ENCODE measurements at places on chromosomes 11 and 22. TPM values are rescaled to one million over a fixed set of nuclear protein-coding genes. Genes with fewer than 3 reads are reported as not detected.

- DNase-seq, result no peak
Measured at GRCh38 chr11:87501388-87501787, 463.7 kb downstream of the TMEM135 start.

The GRAP2 gene
- total RNA-seq, result 0.02 TPM

- no peak for DNase-seq
Measured at GRCh38 chr11:4825132-4825531, 4.0 kb downstream of the OR51F2 start.

The PANX3 gene
- total RNA-seq, result not detected

DNA sequence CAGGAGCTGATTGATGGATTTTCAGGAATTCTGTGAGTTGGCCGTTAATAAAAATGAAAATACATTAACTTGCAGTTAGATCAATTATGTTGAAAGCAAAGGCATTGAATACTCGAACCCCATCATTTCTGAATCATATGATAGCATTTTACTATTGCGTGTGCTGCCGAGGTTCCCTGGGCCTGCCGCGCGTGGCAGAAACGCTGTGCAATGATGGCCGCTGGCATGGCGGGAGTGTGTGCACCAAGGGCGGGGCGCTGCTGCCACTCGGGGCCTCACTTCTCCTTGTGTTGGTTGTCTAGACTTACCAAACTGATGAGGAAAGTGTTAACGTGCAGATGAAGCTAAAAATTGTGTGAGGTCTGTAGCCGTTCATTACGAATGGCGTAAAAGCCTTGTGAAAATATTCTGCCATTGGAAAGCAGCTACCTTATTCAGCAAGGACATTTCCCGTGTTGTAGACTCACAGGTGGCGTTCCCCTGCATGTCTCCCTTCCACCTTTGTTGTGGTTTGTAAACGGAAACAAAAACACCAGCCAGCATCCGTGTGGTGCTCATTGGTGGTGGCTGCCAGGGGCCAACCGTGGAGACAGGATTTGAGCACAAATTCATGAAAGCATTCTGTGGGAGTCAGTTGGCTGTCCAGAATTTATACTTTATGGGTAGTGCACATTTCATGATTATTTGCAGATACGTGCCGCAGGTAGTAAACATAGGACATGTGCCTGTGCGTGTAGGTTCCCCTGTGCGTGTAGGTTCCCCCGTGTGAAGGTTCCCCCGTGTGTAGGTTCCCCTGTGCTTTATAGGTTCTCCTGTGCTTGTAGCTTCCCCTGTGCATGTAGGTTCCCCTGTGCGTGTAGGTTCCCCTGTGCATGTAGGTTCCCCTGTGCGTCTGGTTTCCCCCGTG lies 5.9 kb upstream of the GRAMD4 start:
- no peak for DNase-seq

DNA sequence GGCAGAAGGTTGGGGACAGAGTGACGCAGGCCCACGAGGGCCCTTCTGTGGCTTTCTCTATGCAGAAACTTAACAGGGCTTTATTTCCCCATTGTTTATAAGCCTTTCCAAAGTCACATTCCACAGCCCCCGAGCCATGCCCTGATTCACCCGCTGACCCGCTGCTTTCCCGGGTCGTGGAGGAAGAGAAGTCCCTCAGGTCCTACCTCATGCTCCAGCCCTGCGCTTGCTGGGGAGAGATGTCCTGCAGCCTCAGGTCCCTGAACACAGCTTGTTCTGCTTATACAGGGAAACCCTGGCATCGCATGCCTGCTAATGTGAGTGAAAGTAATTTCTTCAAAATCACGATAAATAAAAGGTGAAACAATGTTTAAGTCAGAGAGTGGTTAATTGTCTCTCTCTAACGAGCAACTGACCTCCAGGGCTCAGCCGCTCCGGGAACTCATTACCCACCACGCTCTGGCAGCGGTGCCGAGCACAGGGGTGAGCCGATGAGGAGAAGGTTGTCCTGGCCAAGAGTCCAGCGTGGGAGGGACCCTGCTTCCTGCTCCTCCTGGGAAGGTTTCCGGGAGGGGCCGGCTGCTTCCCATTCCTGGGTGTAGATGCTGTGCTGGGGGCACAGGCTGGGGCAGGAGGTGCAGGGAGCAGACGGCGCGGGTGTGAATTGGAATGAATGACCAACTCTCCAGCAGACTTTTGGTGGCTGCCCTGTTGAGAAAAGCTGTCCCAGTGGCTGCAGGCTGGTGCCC lies 595.2 kb downstream of the BRD1 start:
- no peak for DNase-seq

DNA sequence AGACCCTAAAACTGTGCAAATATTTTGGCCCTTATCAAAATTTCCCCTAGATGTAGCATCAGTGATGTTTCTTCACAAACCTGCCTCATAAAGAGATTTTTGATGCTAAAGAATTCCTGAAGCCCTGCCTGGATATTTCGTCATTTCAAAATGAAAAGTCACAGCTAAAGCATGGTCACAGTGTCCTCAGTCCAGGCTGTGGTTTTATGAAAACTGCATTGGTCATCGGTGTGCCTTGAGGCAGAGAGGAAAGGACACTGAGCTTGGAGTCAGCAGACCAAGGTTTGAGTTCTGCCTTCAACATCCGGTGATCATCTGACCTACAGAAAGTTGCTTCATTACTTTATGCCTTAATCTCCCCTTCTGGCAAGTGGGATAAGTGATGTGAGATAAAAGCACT lies 34.8 kb upstream of the ALKBH3 start:
- DNase-seq, result no peak

GRCh38 chr11:111448831-111449557 lies 63.2 kb downstream of the BTG4 start:
- no peak for DNase-seq

DNA sequence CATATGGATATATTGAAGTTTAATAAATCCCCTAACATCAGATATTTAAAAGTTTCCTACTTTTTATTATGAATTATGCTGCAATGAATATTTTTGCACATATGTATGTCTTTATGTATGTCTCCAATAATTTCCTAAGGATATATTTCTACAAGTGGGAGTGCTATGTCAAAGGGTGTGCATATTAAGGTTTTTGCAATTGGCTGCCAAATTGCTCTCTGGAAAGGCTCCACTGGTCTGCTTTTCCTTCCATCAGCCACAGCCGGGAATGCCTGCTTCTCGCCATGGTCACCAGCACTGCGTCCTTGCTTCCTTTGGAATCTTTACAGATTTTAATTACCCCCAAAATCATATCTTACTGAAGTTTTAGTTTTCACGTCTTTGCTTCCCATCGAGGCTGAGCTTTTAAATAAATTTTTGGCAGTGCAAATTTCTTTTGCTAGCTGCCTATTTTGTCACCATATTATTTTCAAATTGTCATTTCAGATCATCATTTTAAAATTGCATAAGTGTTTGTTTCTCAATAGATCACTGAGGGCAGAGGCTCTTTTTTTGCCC lies 221.7 kb downstream of the SNX19 start:
- no peak for DNase-seq

GRCh38 chr22:39825661-39826102 lies 67.9 kb downstream of the ENTHD1 start:
- DNase-seq, result no peak

The BTG4 gene
- 0.17 TPM for total RNA-seq

The TSPAN32 gene
- not detected for total RNA-seq

The SYT12 gene
- total RNA-seq, result 0.52 TPM

Measured in NCI-H460 (cell line).